ENCODE measurements at places on chromosomes 1 and 21.

DNA sequence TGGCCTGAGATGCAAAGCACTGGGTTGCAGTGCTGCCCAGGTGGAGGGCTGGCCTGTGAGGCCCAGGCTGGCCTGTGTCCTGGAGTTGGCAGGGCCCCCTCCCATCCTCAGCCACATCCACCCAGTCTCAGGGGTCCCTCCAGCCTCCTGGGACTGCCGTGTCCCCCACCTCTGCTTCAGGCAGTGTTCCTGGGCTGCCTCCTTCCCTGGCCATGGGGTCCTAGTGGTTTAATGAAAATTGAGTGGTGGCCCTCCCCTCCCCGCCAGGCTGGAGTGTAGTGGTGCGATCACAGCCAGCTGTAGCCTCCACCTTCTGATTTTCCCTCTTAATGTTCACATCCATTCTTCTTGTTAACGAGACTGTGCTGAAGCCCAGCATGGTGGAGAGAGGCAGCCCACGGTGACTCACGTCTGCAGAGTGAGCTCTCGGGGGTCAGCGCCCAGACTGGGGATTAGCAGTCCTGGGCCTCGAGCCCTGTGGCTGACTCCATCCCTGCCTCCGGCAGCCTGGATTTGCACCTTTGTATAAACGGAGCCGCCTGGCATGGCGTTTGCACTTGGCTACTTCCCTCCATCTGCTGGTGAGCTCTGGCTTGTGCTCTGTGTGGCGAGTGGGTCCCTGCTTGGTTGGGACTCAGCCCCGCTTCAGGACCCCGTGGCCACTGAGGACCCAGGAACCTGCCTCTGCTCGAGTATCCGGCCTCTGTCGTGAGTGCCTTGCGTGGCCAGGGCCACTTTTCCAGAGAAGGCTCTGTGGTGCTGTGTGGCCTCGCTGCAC lies 6.9 kb downstream of the MIB2 start:
- DNase-seq = no peak

GRCh38 chr1:168344517-168344916 lies 63.8 kb downstream of the TBX19 start:
- DNase-seq = no peak

GRCh38 chr1:201559679-201560162 lies 20.8 kb downstream of the NAV1 start:
- peak; percentile 92 for DNase-seq

- no peak for DNase-seq
Measured at GRCh38 chr1:110556471-110556807, 37.5 kb upstream of the KCNA10 start.

GRCh38 chr1:171247501-171247900 lies 793 bp upstream of the FMO1 start:
- DNase-seq = no peak

DNA sequence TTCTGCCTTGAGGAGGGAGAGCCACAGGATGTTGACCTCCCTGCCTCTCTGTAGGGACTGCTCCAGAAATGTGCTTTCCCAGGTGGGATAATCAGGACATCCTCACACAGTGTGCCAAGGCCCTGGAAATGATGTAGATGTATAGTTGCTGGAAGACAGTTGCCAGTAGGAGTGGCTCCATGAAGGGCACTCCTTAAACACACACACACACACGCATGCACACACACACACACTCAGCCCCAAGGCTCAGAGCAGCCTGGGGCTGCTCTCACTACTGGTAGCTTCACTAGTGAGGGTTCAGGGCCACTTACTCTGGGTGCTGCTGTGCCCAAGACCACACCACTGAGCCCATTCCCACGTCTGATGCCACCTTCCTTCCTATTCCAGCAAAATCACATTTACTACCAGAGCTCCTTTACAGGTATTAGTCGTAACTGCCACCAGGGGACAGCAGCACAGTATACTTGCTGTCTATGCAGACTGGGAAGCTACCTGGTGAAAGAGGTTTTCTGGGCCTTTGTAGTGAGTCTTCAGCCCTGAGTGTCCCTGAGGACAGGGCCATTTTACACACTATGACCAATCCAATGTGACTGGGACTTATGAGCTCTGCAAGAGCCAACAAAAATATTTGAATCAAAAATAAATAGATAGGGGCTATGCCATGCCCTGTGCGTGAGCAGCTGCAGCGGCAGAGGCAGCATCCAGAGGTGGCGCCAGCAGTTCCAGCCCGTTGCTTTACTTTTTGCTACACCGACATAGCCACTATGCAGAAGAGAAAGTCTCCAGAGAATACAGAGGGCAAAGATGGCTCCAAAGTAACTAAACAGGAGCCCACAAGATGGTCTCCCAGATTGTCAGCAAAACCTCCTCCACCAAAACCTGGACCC lies 15.0 kb downstream of the CRNN start:
- no peak for DNase-seq

DNA sequence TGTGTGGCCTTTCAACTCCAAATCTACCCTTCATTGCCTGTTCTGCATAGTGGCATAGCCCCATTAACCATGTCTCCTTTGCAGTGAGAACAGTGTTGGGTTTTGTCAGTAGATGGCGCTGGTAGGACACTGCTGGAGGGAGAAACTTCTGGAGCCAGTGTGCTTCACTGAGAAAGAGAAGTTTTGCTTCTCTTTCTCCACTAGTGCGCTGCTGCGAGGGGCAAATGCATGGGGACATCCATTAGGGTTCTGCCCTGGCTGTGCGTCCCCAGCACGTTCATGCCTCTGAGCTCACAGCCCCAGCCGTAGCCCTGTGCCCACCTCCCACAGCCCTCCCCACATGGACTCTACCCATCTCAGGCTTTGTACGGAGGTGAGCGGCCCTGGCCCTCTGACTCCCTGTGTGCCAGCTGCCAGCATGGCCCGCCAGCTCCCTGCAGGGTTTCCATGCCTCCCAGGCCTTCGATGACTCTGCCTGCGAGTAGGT lies 53.1 kb downstream of the RIMS3 start:
- DNase-seq = peak; percentile 85

DNA sequence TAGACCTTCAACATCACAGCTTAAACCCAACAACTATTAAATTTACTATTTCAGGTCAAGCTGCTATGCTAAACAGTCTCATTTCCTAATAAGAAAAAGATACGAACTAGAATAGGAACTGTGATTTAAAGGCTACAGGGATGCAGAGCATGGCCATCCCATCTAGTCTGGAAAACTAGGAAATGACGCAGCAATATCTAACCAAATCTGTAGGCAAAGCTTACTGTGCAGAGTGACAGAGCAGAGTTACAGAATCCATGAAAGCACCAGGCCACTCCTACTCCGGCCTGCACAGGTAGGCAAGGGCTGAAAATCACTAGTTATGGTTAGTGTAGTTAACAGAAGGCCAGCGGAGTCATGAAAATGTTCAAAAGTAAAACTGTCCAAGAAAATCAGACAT lies 2.1 kb downstream of the HLCS start:
- DNase-seq = no peak

GRCh38 chr1:227734546-227734855 lies 601 bp downstream of the JMJD4 start:
- DNase-seq = no peak

DNA sequence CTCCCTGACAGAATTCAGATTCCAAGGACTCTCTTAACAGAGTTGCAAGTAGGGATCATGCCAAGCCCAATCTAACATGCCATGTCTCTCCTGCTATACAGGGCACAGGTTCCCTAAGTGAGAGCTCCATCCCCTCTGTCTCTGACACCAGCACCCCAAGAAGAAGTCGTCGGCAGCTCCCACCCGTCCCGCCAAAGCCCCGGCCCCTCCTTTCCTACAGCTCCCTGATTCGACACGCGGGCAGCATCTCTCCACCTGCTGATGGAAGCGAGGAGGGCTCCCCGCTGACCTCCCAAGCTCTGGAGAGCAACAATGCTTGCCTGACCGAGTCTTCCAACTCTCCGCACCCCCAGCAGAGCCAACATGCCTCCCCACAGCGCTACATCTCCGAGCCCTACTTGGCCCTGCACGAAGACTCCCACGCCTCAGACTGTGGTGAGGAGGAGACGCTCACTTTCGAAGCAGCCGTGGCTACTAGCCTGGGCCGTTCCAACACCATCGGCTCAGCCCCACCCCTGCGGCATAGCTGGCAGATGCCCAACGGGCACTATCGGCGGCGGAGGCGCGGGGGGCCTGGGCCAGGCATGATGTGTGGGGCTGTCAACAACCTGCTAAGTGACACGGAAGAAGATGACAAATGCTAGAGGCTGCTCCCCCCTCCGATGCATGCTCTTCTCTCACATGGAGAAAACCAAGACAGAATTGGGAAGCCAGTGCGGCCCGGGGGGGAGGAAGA lies 263.2 kb downstream of the ZNF648 start:
- DNase-seq = no peak

DNA sequence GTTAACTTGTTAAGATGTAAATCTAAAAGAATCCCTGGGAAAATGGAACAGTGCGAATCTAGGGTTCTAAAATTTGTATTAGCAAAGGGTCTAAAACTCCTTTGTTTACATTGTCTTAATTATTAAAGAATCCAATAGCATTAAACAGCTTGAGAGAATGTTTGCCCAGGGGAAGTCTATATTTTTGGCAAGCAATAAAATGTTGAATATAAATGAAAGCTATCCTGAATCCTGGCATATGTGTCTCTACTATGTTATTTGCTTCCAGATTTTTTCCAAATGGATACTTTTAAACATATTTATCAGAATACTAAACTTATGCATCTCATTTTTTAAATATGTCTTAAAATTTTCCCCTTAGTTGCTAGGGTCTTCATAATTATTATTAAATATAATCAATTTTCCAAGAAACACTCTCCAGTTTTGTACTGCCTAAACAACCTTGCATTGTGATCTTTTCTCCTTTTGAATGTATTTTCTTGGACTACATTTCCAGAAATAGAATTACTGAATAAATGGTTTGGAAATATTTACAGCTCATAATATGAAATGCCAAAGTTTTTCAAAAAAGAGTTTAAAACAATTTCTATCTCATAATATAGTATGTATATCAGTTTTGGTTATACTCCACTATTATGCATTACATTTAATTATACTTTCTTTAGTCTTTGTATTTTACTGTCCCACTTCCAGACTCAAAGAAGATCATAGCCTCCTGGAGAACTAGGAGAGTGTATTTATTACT lies 304.8 kb downstream of the USP25 start:
- DNase-seq = no peak

DNA sequence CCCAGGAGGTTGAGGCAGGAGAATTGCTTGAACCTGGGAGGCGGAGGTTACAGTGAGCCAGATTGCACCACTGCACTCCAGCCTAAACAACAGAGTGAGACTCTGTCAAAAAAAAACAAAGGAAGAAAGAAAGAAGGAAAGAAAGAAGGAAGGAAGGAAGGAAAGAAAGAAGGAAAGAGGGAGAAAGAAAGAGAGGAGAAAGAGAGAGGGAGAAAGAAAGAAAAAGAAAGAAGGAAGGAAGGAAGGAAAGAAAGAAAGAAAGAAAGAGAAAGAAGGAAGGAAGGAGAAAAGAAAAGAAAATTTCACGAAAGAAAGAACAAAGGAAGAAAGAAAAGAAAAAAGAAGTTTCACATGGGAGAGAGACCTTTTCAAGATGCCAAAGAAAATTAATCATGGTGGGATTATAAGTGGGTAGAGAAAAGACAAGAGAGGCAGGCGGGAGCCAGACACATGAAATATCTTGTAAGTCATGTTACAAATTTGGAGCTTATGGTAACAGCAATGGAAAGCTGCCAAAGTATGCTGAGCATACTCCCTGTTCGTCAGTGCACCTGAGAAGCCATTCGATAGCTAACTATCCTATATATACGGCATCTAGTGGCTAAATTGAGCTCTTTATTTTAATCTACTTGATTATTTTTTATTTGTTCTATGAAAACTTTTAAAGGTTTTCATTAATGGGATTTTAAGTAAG lies 41.3 kb upstream of the TNFSF4 start:
- no peak for DNase-seq

- DNase-seq = no peak
Measured at GRCh38 chr1:208988811-208989222, 594.7 kb upstream of the CAMK1G start.

DNA sequence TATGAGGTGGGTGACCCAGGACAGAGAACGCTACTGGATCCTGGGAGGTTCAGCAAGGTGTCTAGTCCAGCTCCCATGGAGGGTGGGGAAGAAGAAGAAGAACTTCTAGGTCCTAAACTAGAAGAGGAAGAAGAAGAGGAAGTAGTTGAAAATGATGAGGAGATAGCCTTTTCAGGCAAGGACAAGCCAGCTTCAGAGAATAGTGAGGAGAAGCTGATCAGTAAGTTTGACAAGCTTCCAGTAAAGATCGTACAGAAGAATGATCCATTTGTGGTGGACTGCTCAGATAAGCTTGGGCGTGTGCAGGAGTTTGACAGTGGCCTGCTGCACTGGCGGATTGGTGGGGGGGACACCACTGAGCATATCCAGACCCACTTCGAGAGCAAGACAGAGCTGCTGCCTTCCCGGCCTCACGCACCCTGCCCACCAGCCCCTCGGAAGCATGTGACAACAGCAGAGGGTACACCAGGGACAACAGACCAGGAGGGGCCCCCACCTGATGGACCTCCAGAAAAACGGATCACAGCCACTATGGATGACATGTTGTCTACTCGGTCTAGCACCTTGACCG lies 8.6 kb upstream of the PIGV start:
- no peak for DNase-seq

GRCh38 chr1:232973652-232974611 lies 23.5 kb downstream of the NTPCR start:
- DNase-seq = no peak

- DNase-seq = no peak
Measured at GRCh38 chr1:3712573-3713535, 39.4 kb upstream of the CCDC27 start.

DNA sequence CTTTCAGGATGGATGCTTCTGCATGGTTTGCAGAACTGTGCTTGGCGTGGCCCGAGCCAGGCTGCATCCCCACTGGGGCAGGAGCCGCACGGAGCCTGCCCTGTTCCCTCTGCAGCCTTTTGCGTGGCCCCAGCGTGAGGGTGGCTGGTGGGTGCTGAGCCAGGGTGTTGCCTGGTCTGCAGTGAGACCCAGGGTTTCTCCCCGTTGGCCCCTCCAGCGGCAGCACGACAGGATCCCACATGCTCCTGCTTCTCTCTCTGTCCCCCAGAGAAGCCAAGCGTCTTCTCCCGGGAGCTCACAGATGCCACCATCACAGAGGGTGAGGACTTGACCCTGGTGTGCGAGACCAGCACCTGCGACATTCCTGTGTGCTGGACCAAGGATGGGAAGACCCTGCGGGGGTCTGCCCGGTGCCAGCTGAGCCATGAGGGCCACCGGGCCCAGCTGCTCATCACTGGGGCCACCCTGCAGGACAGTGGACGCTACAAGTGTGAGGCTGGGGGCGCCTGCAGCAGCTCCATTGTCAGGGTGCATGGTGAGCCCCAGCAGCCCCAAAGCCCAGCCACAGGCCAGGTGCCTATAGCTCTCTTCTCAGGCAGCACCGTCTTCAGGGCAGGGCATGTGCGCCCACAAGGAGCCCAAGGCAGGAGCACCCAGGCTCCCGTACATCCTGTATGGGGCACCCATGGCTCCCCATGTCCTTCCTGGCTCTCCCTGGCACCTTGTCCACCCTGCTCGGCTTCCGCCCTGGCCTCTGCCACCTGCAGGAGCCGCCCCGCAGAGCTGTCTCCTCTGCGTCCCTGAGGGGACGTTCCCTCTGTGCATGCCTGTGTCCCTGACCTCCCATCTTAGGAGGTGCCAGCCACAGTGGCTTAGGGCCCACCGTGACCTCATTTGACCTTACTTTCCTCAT lies 78.9 kb downstream of the OBSCN start:
- DNase-seq = no peak
